ENCODE measurements at places on chromosomes 7 and 10. TPM values are rescaled to one million over a fixed set of nuclear protein-coding genes. Genes with fewer than 3 reads are reported as not detected.

The IKZF1 gene
- polyA plus RNA-seq, result 1.8 TPM

The HECW1 gene
- 7.0 TPM for polyA plus RNA-seq

The C10orf67 gene
- 2.1 TPM for polyA plus RNA-seq

The FOXI2 gene
- 1.1 TPM for polyA plus RNA-seq

The ACTL6B gene
- not detected for polyA plus RNA-seq

The MCU gene
- 44.1 TPM for polyA plus RNA-seq

The MIOS gene
- 41.1 TPM for polyA plus RNA-seq

The GIGYF1 gene
- polyA plus RNA-seq, result 46.5 TPM

The VAX1 gene
- polyA plus RNA-seq, result not detected

The PPP1R9A gene
- 30.4 TPM for polyA plus RNA-seq

The STMP1 gene
- polyA plus RNA-seq, result 68.3 TPM

The HGF gene
- 1.8 TPM for polyA plus RNA-seq

The CFAP70 gene
- polyA plus RNA-seq, result 11.9 TPM

The SPDYE5 gene
- 2.5 TPM for polyA plus RNA-seq

The AKR1B1 gene
- polyA plus RNA-seq, result 90.0 TPM

DNA sequence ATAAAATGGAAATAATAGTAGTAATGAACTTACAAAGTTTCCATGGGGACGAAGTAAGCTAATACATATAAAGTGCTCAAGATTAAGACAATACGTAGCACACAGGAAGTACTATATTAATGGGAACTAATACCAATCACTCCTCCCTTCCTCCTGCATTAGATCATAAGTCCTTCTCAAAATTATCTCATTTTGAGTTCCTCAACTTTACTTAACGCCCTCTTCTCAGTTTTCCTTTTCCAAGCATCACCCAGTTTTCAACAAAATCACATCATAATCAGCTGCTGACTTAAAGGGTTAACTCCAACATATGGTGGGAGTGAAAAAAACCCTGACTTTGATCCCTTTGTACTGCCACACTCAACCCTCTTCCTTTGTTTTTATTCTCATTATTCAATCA is 24.4 kb downstream of the JMJD1C start:
- DNase-seq, result no peak

GRCh38 chr7:11315666-11316258 is 342.1 kb downstream of the PHF14 start:
- no peak for DNase-seq

DNA sequence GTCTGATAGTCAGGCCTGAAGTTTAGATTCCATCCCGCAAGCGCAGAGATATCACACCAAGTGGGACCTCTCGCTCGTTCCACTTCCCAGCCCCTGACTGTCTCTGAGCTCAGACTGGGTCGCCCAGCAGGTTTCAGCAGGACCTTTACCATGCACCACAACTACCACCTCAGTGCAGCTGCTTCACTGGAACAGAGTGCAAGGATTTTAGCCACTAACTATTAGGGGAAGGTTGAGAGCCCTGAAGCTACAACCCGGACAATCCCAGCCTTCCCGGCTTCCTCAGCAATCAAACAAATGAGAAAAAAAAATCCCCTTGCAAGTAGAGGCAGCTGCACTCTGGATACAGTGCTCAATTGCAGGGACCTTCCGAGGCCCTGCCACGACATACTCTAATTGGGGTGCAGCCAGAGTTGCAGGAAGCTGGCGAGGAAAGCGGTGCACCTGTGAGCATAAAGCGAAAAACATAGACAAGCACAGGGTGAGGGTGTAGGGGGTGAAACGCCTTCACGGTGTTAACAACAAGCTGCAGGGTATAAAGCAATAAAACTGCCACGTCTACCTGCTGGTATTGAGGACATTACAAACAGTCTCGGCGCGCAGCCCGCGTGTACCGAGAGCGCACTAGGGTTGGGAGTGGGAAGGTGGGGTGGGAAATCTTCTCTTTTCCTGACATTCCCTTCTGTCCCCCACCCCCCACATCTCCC is 2.6 kb upstream of the DLX6 start:
- no peak for DNase-seq

DNA sequence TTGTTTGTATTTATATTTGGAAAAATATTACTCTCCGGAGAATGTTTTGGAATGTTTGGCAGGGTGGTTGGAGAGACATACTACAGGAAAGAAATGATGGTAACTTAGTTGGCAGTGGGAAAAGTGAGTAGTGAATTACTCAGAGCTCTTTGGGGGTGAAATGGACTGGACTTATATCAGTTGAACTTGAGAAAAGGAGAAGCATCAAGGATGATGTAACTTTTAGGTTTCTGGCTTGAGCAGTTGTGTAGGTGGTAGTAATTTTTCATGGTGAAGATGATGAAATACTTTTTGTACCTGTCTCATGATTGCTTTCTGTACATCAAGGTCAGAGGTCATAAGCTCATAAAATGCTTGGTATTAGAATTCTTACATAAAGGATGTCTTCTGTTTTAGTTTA is 617.2 kb downstream of the AUTS2 start:
- DNase-seq, result no peak

- DNase-seq, result no peak
Observed at GRCh38 chr7:22487978-22488642, 11.9 kb downstream of the STEAP1B start.

DNA sequence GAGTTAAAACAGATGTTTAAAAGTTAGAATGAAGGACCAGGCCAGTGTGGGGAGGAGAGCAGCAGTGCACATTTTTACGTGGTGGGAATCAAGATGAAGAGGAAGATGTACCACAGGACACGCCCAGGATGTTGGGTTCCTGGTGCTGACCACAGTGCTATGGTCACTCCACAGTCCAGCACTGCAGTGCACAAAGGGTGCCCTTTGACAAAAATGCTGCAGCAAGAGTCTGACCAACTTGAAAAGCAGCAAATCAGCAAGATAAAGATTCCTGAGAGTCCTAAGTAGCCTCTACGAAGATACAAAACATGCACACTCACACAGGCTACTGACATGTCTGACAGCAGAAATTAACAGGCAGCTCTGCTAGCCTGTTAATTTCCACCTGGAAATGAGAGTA is 107.1 kb downstream of the PIP4K2A start:
- DNase-seq, result no peak

- DNase-seq, result no peak
Observed at GRCh38 chr7:158366916-158367633, 220.5 kb downstream of the PTPRN2 start.

DNA sequence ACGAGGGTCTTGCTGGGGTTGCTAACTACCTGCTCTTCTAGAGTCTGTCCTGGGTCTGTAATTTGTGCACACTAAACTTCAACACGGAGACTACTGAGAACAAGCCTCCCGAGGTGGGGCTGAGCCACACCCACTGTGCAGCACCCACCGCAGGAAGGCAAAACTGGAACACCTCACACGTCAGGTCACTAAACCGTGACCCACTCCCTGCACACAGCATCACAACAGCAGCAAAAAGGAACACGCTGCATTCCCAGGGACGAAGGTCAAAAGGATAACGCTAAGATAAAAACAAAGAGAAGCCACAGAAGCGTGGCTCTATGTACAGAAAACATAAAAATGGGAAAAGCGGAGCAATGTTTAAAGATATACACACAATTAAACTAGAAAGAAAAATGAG is 170.1 kb downstream of the MAD1L1 start:
- DNase-seq, result no peak

DNA sequence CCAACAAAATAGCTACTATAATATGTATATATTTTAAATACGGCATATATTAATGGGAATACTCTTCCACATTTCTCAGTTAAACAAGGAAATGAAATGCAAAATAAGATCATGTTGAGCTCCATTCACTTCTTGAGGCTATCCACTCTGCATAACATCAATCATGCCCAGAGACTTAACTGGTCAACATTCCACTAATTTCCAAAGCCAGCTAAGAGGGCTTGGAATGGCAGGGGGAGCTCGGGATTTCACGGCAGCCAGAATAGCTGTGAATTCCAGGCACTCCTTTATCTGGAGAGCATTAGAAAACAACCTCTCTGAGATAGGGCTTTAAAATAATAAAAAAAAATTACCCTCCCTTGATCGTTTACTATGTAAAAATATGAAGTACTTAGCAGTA is 194.9 kb upstream of the CDCA7L start:
- no peak for DNase-seq

GRCh38 chr10:124092860-124093773 is at the start of gene CHST15:
TSS of gene CHST15 (minus strand) at chr10:124093598. CDS start at chr10:124046212, 47,386 bp downstream.
- peak; percentile 75 for DNase-seq

- no peak for DNase-seq
Observed at GRCh38 chr7:131108212-131108940, 219.3 kb upstream of the MKLN1 start.

GRCh38 chr10:86758189-86759072 is 2.0 kb downstream of the BMPR1A start:
- DNase-seq, result no peak

GRCh38 chr10:86329093-86329710 is 37.4 kb downstream of the GRID1 start:
- DNase-seq, result no peak

DNA sequence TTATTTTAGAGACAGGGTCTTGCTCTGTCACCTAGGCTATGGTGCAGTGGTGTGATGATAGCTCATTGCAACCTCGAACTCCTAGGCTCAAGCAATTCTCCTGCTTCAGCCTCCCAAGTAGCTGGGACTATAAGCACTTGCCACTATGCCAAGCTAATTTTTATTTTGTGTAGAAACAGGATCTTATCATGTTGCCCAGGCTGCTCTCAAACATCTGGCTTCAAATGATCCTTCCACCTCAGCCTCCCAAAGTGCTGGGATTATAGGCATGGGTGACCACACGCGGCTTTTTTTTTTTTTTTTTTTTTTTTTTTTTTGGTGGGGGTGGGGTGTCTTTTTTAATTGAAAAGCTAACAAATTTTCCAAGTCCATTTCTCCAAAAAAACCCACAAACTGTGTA is 18.4 kb downstream of the HPS6 start:
- no peak for DNase-seq

DNA sequence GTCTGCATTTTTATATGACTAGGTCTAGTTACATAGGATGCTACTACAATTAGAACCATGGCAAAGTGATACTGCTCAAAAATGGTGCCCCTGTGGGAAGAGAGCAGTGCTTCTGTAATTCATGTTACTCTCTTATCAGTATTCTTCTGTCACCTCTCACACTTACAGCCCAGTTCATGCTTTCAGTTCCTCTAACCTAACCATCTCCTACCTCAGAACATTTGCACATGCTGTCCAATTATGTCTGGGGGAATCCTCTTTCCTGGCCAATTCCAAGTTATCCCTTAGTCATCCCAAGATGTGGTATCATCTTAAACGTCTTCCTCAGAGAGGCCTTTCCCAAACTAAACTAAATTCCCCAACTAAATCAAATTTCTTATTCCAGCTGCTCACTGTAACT is 190.2 kb downstream of the RELN start:
- DNase-seq, result no peak

- no peak for DNase-seq
Observed at GRCh38 chr10:13317474-13317873, 17.6 kb upstream of the PHYH start.

DNA sequence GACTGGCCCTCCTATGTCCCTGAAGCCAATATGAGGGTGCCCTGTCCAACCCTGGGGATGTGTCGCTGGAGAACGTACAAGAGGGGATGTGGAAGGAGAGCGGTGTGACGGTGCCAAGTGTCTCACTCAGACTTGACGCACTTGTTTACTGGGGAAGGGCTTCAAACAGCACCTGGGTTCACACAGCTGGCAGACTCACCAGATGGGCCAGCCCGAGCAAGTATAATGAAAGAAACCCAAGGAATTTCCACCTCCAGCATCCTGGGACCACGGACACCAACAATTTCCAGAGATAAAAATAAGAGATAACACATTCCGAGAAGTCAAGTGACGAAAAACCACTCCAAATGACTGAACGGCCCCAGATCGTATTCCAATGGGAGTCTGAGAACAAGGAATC is 5.3 kb downstream of the ATP5MF start:
- DNase-seq, result no peak

- DNase-seq, result peak; percentile 51
Observed at GRCh38 chr10:54800741-54801421, at the start of gene PCDH15. TSS of gene PCDH15 (minus strand) at chr10:54801231. CDS start at chr10:54664262, 136,969 bp downstream.

- DNase-seq, result no peak
Observed at GRCh38 chr7:730501-731439, 3.7 kb upstream of the PRKAR1B start.

- DNase-seq, result no peak
Observed at GRCh38 chr10:72254813-72255568, 18.7 kb upstream of the DDIT4 start.

GRCh38 chr10:72784551-72785351 is 92.8 kb downstream of the MCU start:
- DNase-seq, result peak; percentile 64

DNA sequence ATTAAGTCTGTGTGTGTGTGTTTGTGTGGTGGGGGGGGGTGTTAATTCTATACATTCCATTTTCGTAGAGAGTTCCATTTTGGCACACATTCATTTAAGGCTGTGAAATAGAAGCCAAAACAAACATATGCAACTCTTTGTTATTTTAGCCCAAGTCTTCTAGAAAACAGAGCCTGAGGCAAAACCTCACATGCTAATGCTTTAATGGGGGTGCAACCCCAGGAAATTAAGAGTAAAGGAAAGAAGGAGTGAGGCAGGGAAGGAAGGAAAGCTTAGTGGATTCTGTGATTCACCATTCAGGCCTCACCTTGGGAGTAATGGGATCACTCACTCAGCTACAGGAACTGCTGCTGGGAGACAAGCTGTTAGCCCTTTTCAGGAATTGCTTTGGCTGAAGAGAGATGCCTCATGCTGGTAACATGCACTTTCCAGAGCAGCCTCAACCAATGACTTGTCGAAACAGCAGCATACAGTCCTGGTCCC is 73.0 kb upstream of the CTTNBP2 start:
- DNase-seq, result no peak

DNA sequence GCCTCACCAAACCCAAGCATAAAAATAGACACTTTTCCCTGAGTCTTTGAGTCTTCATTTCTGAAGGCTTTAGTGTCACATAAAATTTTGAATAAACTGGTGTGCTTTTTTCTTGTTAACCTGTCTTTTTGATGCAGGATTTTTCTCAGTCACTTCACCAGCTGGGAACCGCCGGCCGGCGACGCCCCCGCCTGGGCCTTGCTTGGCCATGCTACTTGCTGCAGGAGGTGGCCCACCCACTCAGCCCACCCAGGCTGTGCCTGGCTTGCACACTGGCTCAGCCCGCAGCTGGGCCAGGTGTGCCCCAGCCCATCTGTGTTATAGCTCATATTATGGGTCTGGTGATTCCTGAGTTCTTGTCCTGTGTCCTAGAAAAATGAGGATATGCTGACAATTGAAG is 247.4 kb upstream of the CACNA2D1 start:
- DNase-seq, result no peak
